ENCODE measurements at places on chromosomes 2 and 18.

- DNase-seq, result no peak
Observed at GRCh38 chr2:193502363-193503035, 1307.8 kb upstream of the TMEFF2 start.

GRCh38 chr18:25089470-25089869, 262.5 kb downstream of the ZNF521 start:
- DNase-seq, result no peak

DNA sequence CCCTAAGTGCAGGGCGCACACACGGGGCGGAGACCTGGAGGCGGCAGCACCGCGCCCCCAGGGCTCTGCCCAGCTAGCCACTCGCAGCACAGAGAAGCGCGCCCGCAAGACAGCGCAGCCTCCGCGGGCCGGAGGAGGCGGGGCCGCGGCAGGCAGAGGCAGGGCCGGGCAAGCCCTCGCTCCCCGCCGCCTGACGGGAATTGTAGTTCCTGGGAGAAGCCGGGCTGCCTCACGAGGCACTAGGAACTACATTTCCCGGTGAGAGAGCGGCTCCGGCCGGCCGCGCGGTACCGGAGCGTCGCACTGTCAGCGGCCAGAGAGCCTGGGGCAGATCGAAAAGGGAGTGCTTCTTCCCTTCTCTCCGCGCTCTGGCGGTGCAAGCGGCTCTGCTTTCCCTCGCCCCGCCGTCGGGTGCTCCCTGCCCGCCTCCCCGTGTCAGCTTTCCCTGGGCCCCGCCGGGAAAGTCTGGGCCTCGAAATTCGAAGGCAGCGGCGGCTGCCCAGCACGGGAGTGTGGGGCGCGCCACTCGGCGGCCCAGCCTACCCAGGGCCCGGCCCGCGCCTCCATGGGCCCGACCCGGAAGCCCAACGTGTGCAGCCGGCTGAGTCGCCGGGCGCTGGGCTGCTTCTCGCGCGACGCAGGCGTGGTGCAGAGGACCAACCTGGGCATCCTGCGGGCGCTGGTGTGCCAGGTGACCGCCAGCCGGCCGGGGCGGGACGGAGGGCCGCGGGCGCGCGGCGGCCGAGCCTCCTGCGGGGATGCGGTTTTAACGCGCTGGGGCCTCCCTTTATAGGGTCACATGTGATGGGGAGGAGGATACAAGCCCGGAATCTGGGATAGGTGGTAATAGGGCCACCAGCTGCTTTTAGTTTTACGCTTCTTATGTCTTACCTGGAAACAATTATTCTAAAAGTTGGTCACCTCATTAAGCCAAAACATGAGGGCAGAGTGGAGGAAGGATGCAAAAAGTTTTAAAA, at the start of gene DCAF17:
TSS of gene DCAF17 (plus strand) at position 214 of the 977 bp plus-strand sequence. CDS start at position 566, 352 bp downstream.
- DNase-seq, result peak; percentile 84

GRCh38 chr2:113203217-113203530, 29.4 kb downstream of the PSD4 start:
- no peak for DNase-seq

DNA sequence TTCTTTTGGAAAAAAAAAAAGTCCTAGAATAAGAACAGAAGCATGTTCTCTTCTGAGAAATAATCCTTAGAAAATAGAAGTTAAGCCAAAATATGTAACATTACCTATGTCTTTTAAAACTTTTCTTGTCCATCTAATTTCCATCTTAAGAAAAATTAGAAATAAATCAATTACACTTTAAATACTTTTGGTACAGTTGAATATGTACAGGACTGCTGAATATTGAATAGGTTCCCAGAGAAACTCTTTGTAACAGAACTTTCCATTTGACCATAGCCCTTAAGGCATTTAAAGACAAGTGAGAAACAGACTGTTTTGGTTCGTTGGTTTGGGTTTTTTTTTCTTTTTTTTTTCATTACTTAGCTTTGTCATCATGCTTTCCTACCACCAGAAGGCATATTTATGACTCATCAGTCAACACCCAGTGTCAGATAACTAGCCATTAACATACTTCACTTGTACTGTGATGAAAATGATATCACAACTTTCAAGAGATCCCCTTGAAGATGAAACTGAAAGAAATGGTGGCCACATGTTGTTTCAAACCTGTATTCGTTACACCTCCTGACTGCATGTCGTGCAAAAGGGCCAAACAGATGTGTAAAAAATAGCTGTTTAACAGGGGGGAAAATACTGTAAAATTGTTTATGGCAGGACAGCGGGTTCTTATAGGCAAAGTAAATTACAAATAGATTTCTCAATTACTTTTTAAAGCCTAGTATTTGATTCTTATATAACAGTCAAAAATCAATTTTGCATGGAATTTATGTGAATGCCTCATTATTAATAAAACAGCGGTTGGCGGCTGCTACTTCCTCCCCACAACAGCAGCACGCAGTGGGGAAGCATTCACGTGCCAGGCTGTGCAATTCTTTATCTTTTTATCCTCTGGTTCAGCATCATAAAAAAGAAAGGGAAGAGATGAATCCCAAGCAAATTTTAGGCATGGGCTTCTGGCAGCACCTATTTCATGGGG, 280.7 kb upstream of the HNRNPA3 start:
- no peak for DNase-seq

GRCh38 chr2:218645126-218645525, 14.3 kb downstream of the ZNF142 start:
- DNase-seq, result peak; percentile 45

DNA sequence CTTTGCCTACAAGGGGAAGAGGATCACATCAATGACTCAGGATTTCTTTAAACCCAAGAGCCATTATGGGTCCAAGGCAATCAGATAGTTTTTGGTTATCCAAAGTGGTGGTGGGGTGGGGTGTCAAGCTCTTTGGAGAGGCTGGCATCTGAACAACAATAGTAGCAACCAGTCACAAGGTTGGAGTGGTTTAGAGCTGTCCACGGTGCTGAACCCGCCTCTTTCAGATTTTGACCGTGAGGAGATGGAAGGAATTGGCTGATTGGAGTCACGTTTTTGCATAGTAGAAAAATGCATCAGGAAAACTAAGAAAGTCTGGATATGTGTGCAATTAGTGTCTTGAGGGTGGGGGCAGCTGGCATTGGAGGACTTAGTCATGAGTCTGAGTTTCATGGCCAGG, 159.9 kb downstream of the LOXHD1 start:
- DNase-seq, result no peak

- DNase-seq, result no peak
Observed at GRCh38 chr18:45056926-45057325, 376.2 kb downstream of the SETBP1 start.

- DNase-seq, result no peak
Observed at GRCh38 chr2:68789603-68790002, 55.0 kb downstream of the ARHGAP25 start.

DNA sequence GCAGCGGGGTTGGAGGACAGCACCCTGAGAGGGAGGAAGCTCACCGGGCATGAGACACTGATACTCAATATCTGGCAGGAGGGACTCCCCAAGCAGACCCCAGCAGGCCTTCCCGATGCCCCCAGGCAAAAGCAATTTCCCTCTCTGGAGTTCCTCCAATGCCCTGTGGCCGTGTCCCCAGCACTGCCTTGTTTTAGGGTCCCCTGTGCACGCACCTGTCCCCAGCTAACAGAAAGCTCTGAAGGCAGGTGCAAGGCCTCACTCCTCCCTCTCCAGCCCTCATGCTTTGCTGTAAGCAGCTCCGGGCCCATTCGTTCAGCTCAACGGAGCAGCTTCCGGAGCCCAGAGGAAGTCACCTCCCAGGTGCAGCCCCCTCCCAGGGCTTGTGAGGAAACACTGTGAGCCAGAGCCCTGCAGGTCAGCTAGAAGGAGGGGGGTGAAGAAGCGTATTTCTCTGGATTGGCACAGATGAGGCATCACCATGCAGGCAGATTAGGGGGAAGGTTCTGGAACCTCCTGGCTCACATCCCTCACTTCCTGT, 50.3 kb upstream of the ID2 start:
- DNase-seq, result no peak

DNA sequence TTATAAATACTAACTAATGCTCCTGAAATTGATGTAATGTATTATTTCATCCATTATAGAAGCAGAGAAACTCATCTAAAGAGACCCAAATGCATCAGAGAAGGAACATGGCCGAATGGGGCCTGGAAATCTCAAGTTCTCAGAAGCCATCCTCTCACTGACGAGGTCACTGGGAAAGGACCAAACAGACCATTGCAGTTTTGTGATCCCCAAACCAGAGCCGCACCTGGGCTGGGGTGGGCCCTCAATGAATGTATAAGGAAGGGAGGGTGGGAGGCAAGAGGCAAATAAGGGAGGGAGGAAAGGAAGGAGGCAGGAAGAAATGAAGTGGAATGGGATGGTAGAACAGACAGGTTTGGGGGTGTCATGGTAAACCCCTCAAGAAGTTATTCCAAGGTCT, 245.3 kb upstream of the ID2 start:
- DNase-seq, result no peak

DNA sequence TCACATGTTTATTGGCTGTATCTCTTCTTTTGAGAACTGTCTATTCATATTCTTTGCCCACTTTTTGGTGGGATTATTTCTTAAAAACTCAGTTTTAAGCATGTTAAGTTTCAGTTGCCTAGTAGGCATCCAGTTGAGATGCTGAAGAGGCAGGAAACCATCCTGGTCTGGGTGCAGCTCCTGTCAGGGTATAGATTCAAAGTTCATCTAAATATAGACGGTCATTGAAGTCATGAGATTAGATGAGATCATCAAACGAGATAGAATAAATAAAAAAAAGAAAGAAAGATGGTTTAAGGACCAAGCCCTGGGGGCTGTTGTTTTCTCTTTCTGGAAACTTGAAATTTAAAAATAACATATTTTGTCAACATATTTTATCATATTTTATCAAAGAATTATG, 9.2 kb upstream of the DNAH7 start:
- no peak for DNase-seq

Data from pulmonary artery endothelial cell (primary cell).